ENCODE measurements at places on chromosomes 12 and 14.

GRCh38 chr14:70170976-70171375 lies 17.8 kb downstream of the SLC8A3 start:
- no peak for DNase-seq

DNA sequence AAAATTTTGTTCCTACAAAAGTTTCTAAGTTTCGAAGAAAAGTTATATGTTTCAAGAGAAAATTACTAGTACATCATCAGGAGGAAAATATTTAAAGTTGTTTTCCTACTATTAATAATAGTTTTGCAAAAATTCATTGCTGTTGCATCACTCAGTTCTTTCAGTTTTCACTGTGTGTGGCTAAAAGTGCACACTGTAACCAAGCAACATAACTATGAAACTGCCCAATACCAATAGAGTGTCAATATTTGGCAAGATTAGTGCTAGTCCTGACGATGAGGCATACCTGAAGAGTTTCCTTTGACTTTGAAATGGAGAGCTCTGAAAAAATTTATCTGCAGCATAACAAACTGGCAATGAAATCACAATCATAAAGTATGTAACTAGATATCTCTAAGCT lies 194.3 kb downstream of the CPNE8 start:
- no peak for DNase-seq

- DNase-seq = no peak
Measured at GRCh38 chr14:51554339-51554920, 97.3 kb upstream of the FRMD6 start.

DNA sequence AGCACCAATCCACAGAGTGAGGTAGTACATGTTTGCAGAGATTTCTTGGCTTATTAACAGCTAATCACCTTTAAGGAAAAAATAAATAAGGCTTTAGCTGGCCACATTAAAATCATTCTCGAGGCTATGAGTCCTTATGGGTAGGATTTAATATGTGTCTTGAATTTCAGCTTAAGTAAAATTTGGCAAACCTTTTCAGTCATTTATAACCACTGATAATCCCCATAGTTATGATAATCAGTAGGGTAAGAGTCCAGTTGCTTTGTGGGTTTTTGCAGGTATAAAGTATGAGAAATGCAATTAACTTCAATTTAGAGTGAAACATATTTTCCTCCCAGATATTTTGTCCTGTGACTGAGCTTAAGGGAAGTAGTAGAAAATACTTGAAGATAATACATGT lies 1458.9 kb upstream of the FLRT2 start:
- DNase-seq = no peak

DNA sequence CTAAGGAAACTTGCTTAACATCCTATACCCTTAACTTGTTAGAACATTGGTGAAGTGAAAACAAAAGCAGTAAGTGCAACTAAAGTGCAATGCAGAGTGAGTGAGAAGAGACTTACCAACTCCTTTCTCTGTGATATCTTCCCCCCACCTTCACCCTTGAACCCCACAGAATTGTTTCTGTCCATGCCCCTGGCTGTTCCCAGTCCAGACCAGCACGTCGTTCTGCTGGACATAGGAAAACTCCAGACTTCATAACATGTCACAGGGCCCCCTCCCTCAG lies 91.9 kb downstream of the DAD1 start:
- no peak for DNase-seq

DNA sequence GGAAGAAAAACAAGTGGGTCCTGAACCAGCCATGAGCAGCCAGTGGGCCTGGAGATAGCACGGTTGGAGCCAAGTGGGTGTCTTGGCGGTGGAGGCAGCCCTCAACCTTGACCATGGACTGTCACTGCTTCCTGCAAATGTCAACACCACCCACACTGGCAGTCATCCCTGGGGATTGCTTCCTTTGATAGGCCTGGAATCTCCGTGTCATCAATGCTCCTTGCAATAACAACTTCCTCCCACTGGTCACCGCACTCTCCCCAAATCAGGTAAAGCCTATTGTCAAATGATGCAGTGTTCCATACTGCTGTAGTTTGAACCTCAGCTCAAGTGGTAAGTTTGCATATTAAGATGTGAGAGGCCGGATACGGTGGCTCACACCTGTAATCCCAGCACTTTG lies 129.1 kb downstream of the NTF3 start:
- no peak for DNase-seq

- DNase-seq = no peak
Measured at GRCh38 chr12:54055552-54055951, 1.9 kb downstream of the HOXC4 start.

GRCh38 chr14:46973295-46973694 lies 321.7 kb upstream of the RPL10L start:
- DNase-seq = no peak

DNA sequence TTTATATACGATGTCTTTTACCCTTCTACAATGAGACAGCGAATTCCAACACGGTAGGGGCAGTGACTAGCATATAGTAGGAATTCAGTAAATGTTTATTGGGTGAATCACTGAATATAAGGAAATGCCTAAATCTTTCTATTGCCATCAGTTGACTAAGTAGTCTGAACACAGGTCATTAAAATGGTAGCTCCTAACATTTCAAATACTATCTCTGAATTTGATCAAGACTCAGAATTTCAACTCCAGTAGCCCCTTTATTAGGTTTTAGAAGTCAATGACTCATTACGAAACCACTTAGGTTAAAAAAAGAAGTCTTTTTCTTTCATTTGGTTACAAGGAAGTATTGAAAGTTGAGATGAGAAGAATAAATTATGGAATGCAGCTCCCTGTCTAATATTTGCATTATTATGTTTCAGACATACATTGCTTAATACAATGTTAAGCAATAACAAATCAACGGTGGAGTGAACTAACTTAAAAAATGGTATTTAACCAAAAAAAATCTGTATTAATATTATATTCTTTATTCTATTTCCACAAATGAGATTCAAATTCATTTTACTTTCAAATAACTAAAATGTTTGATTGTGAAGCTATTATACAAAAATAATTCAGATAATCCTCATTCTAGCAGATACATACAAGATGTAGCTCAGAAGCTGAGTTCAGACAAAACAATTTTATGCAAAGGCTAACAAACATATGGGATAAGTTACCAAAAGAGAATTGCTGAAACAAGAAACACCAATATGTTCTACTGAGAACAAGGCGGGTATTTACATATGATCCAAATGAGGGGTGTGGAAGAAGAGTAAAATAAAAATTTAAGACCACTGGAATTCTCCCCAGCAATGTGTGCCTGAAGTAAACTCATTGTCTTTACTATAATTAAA lies 302.7 kb downstream of the CEP128 start:
- no peak for DNase-seq

DNA sequence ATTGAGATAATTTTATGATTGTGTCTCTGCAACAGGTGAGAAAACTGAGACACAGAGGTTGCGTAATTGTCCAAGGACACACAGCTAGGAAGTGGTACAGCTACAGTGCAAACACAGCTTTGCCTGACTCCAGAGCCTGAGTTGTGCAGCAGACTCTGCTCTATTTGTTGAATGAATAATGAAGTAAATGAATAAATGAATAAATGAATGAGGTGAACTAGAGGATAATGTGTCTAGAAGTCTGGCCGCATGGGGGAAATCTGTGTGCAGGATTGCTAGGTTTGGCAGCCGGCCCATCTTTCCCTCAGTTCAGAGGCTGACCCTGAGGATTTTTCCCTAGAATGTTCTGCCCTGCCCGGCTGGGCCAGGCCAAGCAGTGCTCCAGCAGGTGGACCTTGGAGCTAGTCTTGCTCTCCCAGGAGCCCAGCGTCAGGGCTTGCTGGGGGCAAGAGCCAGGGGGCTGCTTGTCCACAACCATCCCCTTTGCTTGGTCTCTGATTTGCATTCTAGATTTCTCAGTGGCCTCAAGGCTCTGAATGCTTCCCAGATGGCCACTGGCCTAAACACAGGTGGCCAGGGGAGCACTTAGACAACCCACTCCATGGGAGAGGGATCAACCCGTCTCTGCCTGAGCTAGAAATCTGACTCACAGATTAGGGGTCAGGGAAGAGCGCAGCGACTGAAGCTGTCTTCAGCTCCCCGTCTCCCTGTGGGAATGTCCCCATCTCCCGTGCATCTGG lies 225.2 kb downstream of the C12orf75 start:
- DNase-seq = no peak

Data from GM19239 (cell line).